Stimulated activated naive CD8-positive, alpha-beta T cell treated with anti-CD3 and anti-CD28 coated beads, Interleukin-15, amount 100 ng/mL, for 72 hours (primary cell): ENCODE measurements at places on chromosomes 5 and 9.

DNA sequence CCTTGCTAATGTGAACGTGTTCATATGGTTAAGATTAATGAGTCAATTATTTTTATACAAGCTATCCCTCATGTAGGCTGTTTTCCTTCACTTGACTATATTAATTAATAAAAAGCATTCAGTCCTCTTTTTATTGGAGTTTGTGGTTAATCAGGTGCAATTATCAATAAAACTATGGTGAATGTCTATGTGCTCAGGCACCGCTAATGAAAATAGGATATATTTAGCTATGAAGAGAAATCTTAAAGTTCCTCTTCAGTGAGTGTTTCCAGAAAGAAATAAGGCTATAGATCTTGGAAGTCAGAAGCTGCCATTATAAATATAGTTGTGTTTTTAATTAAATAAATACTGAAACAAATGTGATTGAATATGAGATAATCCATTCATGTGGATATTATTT is 422.1 kb downstream of the DMAC1 start:
- no peak for DNase-seq

GRCh38 chr5:124419531-124419930 is 326.9 kb downstream of the ZNF608 start:
- no peak for DNase-seq

DNA sequence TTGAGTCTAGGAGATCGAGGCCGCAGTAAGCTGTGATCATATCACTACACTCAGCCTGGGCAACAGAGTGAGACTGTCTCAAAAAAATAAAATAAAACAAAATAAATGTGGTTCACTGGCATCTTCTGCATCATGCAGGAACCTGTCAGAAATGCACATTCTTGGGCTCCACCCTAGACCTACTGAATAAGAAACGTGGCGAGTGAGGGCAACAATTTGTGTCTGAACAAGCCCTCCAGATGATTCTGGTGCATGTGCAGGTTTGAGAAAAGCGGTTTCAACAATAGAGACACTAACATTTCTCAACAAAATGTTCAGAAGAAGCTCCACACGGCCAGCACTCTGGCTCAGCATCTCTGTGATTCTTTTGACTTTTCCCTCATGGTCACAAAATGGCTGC is 42.8 kb upstream of the CPEB4 start:
- DNase-seq, result no peak

DNA sequence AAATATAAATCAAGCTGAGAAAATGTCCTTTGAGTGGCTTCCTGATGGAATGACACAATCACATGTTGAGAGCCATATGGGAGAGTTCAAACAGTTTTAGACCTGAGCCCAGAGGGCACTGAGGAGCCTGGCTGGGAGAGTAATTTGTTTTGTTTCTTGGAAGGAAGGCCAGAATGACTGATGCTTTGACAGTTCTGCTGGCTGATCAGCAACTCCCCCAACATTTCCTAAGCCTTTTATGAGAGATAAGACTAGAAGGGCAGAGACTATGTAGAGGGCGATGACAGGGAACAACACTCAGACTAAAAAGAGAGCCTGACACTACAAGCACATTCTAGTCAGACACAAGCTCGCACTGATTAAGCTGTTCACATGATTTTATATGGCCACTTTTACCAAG is 169.2 kb downstream of the COX7C start:
- no peak for DNase-seq

DNA sequence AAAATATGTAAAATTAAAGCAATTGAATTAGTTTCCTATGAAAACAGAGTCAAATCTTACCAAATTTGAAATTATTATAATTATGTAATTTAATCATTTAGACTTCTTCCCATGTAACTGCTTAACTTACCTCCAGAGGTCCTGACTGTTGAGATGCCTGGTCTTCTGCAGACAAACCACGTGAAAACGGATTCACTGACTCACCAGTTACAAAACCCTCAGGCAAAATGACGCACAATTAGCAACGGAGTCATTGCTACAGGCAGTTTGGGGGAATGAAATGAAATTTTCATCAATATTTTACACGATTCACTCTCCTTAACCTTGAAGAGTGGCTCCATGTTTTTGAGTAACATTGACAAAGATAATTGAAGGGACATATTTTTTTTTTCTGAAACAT is 460.8 kb downstream of the MTRR start:
- no peak for DNase-seq

GRCh38 chr9:123355761-123356431 is at the start of gene CRB2:
Gene CRB2, plus strand, starts transcription at chr9:123356197. Its CDS starts 64 bp downstream, at chr9:123356261.
- DNase-seq, result no peak

DNA sequence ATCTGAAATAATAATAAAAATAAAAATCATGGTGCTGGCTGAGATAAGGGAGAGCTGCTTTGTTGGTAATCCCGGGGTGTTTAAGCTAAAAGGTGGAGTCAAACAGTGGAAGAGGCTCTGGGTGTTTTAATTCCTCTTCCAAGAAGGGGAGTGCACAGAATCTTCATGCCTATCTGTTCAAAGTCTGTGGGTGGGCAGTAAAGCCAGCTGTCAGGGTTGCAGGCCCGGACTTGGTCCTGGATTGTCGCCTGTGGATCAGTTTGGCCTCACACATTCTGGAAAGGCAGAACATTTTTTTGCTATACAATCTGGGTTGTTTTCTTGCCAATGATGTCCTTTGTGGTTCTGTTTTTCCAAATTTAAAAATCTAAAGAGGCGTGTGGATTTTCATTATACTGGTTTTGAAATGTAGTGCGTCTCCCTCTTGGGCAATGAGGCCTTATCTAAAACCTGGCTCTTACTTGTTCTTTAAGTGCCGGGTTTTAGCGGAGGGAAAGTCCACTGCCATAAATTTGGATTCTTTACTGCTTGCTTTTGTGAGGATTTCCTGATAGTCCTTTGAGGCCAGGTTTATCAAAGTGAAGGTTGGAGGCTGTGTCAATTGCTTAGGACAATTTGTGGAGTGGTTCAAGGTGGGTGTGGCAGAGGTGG is 5.8 kb downstream of the ANKDD1B start:
- no peak for DNase-seq

DNA sequence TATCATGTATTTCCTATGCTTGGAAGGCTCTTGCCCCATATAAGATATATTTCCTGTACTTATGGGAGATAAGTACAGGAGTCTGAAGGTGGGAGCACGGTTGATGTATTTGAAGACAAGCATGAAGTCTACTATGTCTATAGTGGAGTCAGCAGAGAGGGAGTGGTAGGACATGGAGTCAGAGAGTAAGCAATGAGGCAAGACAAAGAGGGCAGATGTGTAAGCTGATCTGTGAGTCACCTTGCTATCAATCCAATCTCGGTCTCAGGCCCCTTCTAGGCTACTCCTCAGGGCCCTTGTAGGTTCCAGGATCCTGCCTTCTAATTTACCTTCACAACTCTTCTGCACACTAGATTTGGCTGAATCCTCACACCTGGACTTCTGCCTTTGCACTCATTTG is 105.5 kb downstream of the MACIR start:
- no peak for DNase-seq

GRCh38 chr9:129481810-129482511 is 138.9 kb downstream of the C9orf50 start:
- no peak for DNase-seq

- no peak for DNase-seq
These were observed 507.1 kb downstream of the TLE4 start for GRCh38 chr9:80078826-80079225.

DNA sequence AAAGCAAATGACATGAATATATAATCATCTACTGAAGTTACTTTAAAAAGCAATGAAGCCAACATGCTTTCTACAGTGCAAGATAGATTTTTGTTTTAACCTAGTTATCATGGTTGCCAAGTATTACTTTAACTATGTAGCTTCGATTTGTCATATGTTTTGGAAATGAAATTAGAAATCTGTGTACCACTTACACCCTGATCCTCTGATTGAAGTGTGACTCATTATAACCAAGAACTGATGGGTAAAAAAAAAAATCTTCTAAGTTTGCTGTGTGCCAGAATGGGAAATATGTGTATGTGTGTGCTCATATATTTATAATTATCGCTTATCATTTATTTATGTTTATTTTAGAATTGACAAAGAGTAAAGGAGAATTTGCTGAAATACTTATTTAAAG is 9.1 kb upstream of the CDC42SE2 start:
- DNase-seq, result no peak

DNA sequence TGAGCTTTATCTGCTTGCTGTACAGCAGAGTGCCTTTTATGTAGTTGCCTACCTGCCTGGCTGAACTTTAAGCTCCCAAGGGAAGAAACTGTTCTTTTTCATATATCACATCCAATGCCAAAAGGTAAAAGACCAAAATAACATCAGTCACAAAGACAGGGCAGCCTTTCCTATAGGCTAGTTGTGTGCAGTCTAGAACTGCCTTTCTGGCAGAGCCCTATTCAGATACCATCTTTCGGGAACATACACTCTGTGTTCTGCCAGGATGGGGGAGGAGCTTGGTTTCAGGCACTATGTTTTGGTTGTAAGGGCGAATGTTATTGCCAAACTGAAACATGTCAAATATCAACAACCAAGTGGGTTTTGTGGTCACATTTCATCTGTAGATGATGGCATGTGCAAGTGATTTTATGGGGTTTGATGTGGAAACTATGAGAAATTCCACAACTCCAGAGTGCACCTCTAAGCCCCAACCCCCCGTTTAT is 314.5 kb downstream of the ADGRV1 start:
- peak; percentile 43 for DNase-seq

DNA sequence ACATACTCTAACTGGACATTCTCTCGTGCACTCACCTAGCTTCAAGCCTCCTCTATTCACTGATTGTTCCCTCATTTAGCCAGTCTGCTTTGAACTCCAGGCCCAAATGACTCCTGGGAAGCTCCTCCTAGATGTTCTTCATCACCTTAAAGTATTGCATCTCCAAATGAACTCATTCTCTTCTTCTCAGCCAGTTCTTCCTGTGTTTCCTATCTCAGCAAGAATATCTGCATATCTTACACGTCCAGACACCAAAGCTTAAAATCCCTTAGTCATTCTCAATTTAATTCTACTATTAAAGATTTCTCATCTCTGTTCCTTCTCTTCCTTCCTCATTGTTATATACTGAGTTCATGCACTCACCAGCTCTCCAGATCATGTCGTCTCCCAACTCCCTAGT is 118.6 kb upstream of the DAB2 start:
- DNase-seq, result no peak

DNA sequence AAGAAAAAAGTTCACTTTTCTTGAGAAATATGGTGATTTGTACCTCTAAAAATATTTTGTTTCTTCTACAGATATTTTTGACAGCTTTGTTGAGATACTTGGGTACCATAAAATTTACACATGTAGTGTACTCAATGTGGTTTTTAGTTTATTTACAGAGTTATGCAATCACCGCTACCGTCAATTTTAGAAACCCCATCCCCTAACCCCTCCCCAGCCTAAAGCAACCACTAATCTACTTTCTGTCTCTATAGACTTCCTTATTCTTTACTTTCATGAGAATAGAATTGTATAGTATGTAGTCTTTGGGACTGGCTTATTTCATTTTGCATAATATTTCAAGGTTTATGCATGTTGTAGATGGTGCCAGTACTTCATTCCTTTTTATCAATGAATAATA is 45.0 kb upstream of the TDRD7 start:
- DNase-seq, result no peak

DNA sequence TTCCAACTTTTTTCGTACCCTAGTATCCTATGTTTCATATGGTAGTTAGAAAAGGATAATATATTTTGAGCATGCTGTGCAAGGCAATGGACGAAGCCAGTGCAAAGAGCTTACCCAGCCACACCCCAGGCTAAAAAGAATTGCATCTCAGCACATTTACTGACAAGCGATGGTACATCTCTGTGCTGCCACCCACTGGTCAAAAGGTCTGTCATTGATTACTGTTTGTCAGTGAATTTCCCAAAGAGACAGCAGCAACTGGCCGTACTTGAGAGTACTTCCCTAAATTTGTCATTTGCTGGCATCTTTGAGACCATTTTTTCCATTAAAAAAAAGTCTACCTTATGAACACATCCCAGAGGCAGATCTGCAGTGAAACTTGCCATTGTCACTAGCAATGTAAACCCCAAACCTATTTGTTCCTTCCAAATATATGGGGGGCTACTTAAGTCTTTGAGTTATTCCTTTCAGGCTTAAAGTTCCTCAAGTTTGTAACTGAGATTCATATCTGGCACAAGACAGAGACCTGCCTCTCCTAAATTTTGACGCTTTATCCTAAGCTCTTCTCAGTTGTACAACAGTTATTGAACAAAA is 184.3 kb downstream of the CTNND2 start:
- DNase-seq, result no peak

GRCh38 chr5:173869316-173869715 is 18.8 kb upstream of the CPEB4 start:
- DNase-seq, result no peak
